Activated CD8-positive, alpha-beta T cell treated with anti-CD3 and anti-CD28 coated beads for 36 hours (primary cell): ENCODE measurements at places on chromosomes 6 and 20.
A peak's percentile ranks its signal among the peaks of the same experiment; 100 is the strongest.

DNA sequence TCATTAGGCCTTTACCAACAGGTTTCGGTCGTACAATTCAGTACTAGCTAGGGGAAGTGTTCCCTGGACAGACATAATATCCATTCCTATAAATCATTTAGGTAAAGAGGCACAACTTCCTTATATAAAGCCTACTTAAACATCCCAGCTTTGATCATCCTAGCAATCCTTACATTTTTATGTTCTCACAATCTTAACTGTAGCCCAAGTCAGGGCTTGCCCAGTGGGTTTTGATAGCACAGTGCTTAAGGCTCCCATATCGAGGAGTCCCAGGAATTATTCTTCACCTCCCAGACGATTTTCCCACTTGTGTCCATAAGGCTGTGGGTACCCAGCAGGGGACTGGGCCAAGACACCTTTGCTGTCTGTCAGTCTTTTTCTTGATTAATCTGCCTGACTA is 63.2 kb downstream of the E2F3 start:
- DNase-seq, result no peak

DNA sequence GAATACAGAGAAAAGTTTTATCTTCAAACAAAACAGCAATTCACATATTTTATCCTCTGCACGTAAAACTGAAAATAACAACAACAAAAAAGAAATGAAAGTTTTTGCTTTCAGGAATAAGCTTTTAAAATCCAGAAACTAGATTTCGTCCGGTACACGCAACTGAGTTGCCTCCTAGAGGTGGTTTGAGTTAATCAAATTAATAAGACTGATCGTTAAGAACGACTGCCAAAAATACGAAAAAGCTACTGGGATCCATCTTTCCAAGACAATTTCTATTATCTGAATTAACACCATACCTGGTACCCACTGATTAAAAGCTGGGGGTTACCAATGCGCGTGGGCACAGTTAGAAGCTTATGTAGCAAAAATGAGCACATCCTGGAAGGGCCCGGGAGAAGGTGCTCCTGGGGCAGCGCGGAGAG is 669 bp downstream of the PDCD2 start:
- no peak for DNase-seq

- peak; percentile 83 for DNase-seq
These were observed 7.5 kb downstream of the DIDO1 start for GRCh38 chr20:62918831-62919230.

DNA sequence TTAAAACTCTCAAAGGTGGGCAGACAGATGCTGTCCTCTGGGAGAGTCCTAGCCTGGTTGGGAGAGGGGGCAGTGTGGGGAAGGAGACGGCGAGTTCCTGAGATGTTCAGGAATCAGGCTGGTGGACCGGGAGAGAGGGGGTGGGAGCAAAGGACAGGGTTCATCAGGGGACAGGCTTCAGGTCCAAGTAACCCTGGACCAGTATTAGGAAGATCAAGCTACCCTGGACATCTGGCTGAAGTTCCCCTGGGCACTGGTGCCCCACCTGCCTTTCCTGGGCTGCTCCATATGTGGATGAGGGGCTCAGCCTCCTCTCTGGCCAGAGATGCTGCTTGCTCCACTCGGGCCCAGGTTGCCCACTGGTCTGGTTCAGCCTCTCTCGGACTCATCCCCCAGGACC is 1.1 kb upstream of the IP6K3 start:
- DNase-seq, result no peak

- DNase-seq, result no peak
These were observed 144.4 kb downstream of the PHACTR3 start for GRCh38 chr20:59748619-59749191.
